Midbrain (tissue), 1 donor: ENCODE measurements at places on chromosomes 5 and 9.

GRCh38 chr9:12230708-12231107, 462.5 kb upstream of the TYRP1 start:
- DNase-seq = no peak

DNA sequence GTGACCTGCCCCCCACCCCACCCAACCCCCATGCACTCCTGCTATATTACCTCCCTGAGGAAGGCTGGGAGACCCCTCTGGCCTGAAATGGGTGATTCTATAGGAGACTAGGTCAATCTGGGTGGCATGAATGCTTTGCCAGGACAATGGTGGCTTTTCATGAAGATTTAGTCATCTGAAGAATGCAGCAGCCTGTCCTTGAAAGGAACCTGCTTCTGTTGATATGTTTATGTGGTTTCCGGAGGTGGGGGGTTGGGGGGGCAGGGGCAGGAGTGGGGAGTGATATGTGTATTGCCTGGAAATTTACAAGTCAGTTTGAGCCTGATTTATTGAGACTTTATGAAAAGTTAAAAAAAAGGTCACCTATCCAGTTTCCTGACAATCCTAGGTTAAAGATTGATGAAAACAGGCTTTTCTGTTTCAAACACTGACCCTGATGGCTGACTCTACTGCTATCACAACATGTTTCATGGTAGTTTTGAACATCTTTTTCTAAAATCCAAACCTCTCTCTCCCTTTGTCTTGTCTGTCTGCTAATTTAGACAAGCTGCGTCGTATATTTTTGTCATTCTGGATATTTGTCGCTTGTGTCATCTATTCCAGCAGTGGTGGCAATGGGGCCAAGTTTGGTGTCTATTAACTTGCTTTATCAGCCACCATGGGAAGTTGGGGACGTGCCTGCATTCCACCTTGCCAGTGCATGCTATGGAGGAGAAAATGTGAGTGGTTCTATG, 153.7 kb upstream of the EGFLAM start:
- no peak for DNase-seq

GRCh38 chr9:131732061-131732526, 7.8 kb downstream of the RAPGEF1 start:
- DNase-seq = no peak

DNA sequence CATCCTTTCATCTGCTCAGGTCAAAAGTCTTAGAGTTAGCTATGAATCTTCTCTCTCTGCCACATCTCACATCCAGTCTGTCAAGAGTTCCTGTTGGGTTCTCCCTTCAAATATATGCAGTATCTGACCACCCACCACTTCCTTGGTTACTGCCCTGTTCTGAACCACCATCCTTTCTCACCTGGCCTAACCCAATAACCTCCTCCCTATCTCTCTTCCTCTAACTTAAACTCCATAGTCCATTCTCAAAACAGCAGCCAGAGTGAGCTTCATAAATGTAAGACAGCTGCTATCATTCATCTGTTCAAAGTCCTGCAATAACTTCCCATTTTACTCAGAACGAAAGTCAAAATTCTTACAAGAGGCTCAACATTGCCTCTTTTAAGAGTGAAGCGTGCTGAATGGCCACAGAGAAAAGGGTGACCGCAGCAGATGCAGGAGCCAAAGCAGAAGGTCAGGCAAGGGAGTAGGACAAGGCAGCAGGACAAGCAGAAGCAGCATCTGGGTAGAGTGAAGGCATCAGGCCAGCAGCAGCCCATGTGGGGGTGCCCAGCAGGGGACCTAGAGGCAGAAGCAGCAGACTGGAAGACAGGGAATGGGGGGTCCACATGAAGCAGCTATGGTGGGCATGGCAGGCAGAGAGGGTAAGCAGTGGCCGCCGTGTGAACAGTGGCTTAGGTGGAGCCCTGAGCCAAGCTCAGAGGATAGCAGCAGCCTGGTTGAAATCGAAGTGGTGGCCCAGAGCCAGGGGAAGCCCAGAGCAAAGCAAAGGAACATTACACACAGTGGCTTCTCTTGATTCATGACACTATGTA, 39.3 kb upstream of the CDC42SE2 start:
- peak; percentile 41 for DNase-seq

DNA sequence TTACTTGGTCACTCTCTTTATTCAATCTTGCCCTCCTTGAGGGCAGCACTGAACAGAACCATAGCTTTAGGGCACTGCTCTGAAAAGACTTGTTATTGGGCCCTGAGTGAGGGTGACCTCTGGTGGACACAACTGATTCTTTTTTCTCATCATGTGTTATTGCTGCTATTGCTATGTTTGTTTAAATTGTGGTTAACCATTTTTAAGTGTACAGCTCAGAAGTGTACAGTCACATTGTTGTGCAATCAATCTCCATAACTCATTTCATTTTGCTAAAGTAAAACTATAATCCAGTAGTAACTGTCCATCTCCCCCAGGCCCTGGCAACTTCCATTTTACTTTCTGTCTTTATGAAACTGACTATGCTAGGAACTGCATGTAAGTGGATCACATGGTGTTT, 351.1 kb upstream of the RIOK2 start:
- DNase-seq = peak; percentile 35

GRCh38 chr9:127541865-127542264, 70.2 kb upstream of the STXBP1 start:
- no peak for DNase-seq
